ENCODE measurements at places on chromosomes 11 and 22. TPM values are rescaled to one million over a fixed set of nuclear protein-coding genes. Genes with fewer than 3 reads are reported as not detected.

Gene PATE4
- not detected for total RNA-seq

DNA sequence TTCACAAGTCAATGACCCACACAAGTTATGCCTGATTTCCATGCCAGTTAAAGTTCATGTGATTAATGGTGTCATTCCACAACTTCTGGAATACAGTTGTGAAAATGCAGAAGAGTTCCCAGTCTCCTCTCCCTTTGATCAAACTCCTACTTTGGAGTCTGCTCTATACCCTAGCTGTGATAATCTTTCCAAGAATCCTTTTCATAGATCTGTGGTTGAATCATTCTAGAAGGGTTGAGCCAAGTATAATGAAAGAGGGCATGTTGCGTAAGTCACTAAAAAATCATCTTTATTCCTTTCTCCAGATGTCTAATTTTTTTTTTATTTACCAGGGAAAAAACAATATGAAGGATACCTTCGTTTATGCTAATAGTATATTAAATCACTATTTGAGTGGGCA lies 89.7 kb upstream of the CARD18 start:
- peak; percentile 74 for DNase-seq

DNA sequence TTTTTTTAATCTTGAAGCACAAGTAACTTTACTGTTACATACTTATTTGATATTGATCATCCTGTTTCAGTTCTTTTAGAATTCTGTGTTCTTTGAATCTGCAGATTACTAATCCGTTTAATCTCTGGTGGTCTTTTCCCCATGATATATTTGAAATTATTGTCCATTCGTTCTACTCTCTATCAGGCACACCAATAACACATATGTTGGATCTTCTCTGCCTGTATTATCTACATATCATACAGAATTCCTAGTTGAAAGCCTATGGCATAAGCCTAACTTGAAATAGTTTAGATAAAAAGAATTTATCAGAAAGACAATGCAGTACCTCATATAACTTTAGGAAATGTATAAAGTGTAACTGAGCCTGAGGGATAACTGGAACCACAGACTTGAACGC lies 32.6 kb downstream of the STK33 start:
- no peak for DNase-seq

DNA sequence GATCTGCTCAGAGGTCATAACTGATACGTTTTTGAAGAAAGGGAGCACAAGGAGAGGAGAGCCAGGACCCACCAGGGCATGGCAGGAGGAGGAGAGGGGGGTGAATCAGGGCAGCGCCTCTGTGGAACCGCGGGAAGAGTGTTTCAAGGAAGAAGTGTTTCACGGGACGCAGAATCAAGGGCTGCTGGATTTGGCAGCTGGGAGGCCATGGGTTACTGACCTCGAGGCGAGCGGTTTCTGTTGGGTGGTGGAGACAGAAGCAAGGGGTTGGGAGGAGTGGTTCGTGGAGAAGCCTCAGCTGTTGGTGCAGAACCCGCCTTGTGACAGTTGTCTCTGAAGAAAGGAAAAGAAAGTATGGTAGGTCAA lies 13.1 kb downstream of the VPS26B start:
- no peak for DNase-seq

DNA sequence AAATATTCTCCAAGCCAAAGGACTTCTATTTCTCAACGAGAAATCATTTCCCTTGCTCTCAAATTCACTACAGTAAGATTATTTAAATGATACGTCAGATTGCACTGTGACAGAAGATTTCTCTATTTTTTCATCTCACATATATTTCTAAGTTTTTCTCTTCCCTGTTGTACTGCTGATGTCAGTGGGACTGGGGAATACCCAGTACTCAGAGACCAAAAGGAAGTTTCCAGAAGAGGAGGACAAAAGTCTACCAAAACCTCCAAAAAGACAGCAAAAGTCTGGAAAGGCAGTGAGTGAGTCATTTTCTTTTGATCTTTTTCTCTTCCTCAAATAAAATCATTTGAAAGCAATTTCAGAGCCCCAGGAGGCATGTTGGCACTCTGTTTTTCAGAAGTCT lies 149.8 kb upstream of the PITPNB start:
- no peak for DNase-seq

- DNase-seq = no peak
These were observed 22.4 kb upstream of the TEF start for GRCh38 chr22:41359376-41359775.

GRCh38 chr11:6654281-6655019 lies 1.2 kb downstream of the DCHS1 start:
- DNase-seq = no peak

Measured in fibroblast of villous mesenchyme (primary cell).